Occipital lobe (tissue), 3 donors: ENCODE measurements at places on chromosomes 13 and 19.

GRCh38 chr13:56561327-56561726, 579.4 kb upstream of the PRR20A start:
- DNase-seq, result no peak

- DNase-seq, result no peak
These were observed 158.1 kb downstream of the EFNB2 start for GRCh38 chr13:106377341-106377740.

DNA sequence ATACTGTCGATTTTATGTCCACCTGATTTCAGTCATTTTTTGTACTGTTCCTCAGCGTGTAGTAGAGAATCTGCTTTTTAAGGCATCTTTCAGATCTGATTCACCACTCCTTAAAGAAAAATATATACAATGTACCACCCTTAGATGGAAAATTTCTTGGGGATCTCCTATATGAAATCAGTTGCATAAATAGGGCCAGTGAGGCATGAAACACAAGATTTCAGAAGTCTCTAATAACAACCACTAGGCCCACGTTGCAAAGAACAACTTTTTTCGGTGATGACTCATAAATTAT, 1.4 kb downstream of the USP12 start:
- no peak for DNase-seq

- peak; percentile 85 for DNase-seq
These were observed 761 bp upstream of the PPP1R13L start for GRCh38 chr19:45405435-45406225.

DNA sequence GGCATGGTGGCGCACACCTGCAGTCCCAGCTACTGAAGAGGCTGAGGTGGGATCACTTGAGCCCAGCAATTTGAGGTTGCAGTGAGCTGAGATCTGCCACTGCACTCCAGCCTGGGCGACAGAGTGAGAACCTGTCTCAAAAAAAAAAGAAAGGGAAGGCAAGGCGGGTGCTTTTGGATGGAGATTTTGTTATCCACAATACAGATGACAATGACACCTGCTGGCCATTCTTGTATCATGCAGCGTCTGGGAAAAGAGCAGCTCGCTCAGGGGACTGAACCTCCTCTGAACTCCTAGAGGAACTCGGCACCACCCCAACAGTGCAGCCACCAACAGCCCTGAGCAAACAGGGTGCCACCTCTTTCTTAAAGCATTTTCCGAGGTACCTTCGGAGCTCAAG, 22.8 kb downstream of the HAUS8 start:
- DNase-seq, result no peak

- DNase-seq, result no peak
These were observed 5.5 kb downstream of the ZNRF4 start for GRCh38 chr19:5460748-5461147.

- no peak for DNase-seq
These were observed 10.6 kb upstream of the HIPK4 start for GRCh38 chr19:40400559-40400958.

GRCh38 chr13:96771486-96772367, 222.5 kb downstream of the OXGR1 start:
- no peak for DNase-seq

- DNase-seq, result no peak
These were observed 42.6 kb downstream of the MRPL57 start for GRCh38 chr13:21219036-21219381.

DNA sequence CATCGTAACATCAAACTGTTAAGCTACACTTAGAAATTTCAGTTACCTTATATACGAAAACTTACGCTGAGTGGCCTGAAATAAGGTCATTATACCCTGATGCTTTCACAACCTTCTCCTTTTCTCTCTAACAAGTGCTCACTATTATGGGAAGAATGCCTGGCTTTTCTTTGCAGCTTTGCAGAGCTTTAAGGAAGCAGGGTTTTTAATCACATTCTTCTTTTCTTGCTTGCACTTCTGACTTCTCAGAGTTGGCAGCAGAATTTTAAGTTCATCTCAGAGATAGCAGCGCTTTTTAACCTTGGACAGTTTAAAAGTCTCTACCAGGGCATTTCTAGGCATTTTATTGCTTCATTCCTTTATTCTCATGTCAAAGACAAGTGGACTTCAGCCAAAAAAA, 285.1 kb downstream of the SPRY2 start:
- DNase-seq, result no peak

GRCh38 chr13:55467476-55467875, 1673.2 kb upstream of the PRR20A start:
- DNase-seq, result no peak

- DNase-seq, result no peak
These were observed 467.8 kb downstream of the KCTD12 start for GRCh38 chr13:76418404-76418803.
